ENCODE measurements at places on chromosomes 13 and 19. TPM values are rescaled to one million over a fixed set of nuclear protein-coding genes. Genes with fewer than 3 reads are reported as not detected.

Gene ZNF99
- total RNA-seq: not detected

Gene ZNF813
- 1.9 TPM for total RNA-seq

Gene C19orf73
- total RNA-seq: 6.0 TPM

Gene PTGIR
- total RNA-seq: not detected

Gene SIGLEC12
- not detected for total RNA-seq
